WERI-Rb-1 (cell line): ENCODE measurements at places on chromosomes 2 and 18.
A peak's percentile ranks its signal among the peaks of the same experiment; 100 is the strongest.

- DNase-seq: no peak
Observed at GRCh38 chr2:49225126-49225525, 70.8 kb upstream of the FSHR start.

- no peak for DNase-seq
Observed at GRCh38 chr2:237440819-237441281, 26.9 kb upstream of the COL6A3 start.

GRCh38 chr18:62324181-62324828, 805 bp upstream of the TNFRSF11A start:
- no peak for DNase-seq

GRCh38 chr18:21904856-21905255, 164.3 kb downstream of the MIB1 start:
- no peak for DNase-seq

DNA sequence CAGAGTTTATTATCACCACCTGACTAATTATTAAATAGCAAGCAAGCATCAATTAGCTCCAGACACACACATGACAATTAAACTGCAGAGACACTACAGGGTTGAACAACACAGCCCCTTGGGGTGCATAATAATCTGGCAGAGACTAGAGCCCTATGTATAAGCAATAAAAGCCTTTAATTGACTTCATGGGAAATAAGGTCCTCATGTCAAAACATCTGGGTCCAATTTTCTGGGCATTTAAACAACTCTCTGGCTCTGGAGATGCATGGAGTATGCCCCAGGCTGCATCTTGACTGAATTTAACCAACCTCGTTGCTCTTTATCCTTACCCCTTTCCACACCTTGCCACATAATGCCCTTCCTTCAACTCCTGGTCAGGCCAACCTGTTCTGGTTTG, 270.7 kb upstream of the THUMPD2 start:
- no peak for DNase-seq

GRCh38 chr2:240236217-240237111, 96.0 kb upstream of the OTOS start:
- DNase-seq: peak; percentile 87

DNA sequence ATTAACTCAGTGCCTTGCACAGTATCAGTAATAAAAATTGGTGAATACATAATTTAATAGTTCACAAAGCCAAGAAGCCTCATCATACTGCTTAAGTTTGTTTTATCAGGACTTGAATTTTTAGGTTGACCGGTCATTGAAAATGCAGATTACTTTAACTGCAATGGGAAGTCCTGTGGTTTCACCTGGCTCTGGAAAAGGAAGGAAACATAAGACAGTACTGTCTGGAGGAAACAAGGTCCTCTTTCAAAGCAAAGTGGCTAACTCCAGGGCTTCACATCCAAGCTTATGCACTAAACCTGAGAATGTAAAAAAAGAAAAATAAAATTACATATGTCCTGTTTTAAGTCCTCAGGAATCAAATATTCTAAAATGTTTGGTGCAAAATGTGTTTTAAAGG, 119.7 kb downstream of the DLGAP1 start:
- DNase-seq: no peak

DNA sequence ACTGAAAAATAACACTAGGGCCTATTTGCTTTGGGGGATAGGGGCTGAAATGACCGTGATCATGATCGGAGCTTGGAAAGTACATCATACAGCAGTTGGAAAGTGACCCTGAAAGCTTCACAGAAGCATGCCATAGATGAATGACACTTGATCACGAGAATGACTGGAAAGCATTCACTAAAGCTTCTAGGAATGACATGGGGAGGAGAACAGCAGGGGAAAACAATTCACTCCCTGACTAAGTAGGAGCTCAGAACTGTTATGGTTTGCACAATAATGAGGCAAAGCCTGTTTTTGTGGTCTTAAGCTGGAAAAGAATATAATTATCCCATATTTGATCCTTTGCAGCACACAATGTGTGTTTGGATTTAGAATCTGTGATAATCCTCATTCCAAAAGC, 237.5 kb downstream of the NOL4 start:
- no peak for DNase-seq

- DNase-seq: no peak
Observed at GRCh38 chr18:79962311-79962710, 2.1 kb upstream of the HSBP1L1 start.
